ENCODE measurements at places on chromosomes 1 and 21.

DNA sequence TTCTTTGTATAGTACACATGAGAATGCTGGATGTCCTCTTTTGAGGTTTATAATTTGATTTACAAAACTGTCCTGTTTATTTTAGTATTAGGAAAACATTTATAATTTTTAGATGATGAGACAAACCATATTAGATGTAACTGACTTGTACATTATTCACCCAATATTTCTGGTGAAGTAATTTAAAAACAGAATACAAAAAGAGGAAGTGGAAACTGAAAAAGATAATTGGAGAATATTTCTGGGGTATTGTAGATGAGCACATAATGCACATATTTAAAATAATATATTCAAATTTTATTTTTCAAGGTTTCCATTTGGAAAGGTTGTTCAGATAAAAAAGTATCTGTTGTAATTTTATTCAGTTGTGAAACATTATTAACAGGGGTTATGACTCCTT lies 40.7 kb downstream of the XPR1 start:
- no peak for DNase-seq

- no peak for DNase-seq
Observed at GRCh38 chr1:158286487-158286886, 3.2 kb upstream of the CD1C start.

GRCh38 chr1:54811739-54812655 lies 10.9 kb upstream of the TTC22 start:
- no peak for DNase-seq

- DNase-seq, result no peak
Observed at GRCh38 chr1:107019166-107019565, 37.3 kb upstream of the PRMT6 start.

DNA sequence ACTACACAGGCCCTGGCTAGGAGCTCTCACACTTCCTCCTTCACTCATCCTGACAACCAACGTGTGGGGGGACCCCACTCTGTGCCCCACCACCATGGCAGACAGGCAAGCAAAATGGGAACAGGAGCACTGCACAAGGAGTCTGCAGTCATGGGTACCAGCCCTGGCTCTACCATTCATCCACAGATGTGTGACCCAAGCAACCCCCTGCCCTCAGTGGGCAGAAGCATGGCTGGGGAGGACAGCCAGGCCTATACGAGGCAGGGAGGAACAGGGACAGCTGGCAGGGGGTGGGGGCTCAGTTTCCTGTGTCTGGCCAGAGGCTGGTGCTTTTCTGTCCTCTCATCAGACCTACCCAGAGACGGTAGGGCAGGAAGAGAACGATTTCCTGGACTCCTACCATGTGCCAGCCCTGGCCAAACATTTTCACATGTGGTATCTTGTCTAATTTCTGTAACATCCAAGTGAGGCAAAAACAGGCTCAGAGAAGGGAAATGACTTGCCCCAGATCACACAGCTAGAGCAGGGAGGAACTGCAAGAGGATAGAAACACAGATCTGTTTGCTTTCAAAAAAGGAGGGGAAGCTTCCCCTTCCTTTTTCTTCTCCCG lies 178.0 kb downstream of the HIVEP3 start:
- DNase-seq, result no peak

All from cortex of kidney (tissue), 1 donor.